ENCODE measurements at places on chromosomes 2 and 18.

DNA sequence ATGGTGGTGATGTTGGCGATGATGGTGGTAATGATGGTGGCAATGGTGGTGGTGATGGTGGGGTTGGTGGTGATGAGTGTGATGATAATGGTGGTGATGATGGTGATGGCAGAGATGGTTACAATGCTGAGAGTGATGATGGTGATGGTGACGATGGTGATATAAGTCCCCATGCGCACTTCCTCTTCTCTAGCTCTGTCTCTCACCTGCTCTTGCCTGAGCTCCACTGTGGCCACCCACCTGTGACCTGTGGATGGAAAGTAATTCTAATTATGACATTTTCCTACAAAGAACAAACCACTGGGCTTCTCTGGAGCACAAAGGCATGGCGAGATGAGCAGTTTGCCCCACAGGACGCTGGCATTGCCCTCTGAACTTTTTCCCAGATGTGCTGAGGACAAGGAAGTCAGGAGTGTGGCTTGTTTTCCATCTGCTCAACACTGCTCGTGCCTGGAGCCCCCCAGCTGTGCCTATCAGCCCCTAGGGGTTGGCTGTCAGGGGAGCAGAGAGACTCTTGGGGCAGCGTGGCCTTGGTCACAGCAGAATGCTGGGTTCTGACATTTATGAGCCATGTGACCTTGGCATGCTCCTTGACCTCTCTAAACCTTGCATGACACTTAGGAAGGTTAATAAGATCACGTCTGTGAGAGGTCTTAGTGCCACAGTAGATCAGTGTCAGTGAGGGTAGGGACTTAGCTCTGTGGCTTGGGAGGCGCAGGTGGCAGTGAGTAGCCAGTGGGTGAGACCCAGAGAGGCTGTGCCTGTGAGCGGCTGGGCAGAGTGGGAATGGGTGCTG, 68.4 kb downstream of the RRM2 start:
- H3K4me1 ChIP-seq: no peaks in the 10 kb centered on the region
- no peaks in the 10 kb centered on the region for H3K27me3 ChIP-seq
- H3K36me3 ChIP-seq: peaks cover 25% of the 10 kb centered on the region
- no peak overlapping the region for H3K4me3 ChIP-seq

GRCh38 chr18:9742524-9743131, 34.5 kb downstream of the RAB31 start:
- no peaks in the 10 kb centered on the region for H3K4me1 ChIP-seq
- no peak for DNase-seq
- no peaks in the 10 kb centered on the region for H3K36me3 ChIP-seq
- H3K4me3 ChIP-seq: no peak overlapping the region

- H3K27ac ChIP-seq: no peak overlapping the region
- H3K27me3 ChIP-seq: peaks cover 3% of the 10 kb centered on the region
- no peak overlapping the region for H3K4me3 ChIP-seq
- no peak for DNase-seq
- H3K36me3 ChIP-seq: no peaks in the 10 kb centered on the region
Measured at GRCh38 chr2:30208453-30208852, 22.9 kb upstream of the LBH start.

- DNase-seq: no peak
- H3K4me3 ChIP-seq: no peak overlapping the region
- no peak overlapping the region for H3K27ac ChIP-seq
- H3K27me3 ChIP-seq: no peaks in the 10 kb centered on the region
- no peaks in the 10 kb centered on the region for H3K36me3 ChIP-seq
- H3K4me1 ChIP-seq: no peaks in the 10 kb centered on the region
Measured at GRCh38 chr2:202317080-202317857, 51.7 kb downstream of the NOP58 start.

- peak overlapping the region; percentile 100 for H3K27ac ChIP-seq
- H3K36me3 ChIP-seq: peaks cover 50% of the 10 kb centered on the region
- no peaks in the 10 kb centered on the region for H3K27me3 ChIP-seq
- H3K4me3 ChIP-seq: peak overlapping the region; percentile 93
- DNase-seq: peak; percentile 69
Measured at GRCh38 chr2:218569038-218569431, 396 bp downstream of the CNOT9 start.

DNA sequence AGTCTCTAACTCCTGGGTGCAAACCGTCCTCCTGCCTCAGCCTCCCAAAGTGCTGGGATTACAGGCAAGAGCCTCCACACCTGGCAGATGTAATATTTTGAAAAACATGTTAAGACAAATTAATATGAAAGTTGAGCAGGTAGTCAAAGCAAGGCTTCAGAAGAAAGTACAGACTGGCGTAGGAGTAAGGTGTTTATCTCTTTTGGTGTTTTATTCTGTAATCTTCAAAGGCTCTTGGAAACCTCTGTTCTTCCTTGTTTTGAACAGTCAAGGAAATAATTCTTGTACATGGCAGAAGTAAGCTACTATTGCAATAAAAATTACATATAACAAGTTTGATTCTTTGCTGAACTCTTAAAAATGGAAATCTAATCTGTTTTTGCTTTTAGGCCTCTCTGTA, 5.3 kb downstream of the RNF138 start:
- no peaks in the 10 kb centered on the region for H3K27me3 ChIP-seq
- H3K36me3 ChIP-seq: peaks cover 52% of the 10 kb centered on the region
- H3K4me1 ChIP-seq: peaks cover 50% of the 10 kb centered on the region
- H3K4me3 ChIP-seq: peak overlapping the region; percentile 84
- H3K27ac ChIP-seq: peak overlapping the region; percentile 46
- no peak for DNase-seq

DNA sequence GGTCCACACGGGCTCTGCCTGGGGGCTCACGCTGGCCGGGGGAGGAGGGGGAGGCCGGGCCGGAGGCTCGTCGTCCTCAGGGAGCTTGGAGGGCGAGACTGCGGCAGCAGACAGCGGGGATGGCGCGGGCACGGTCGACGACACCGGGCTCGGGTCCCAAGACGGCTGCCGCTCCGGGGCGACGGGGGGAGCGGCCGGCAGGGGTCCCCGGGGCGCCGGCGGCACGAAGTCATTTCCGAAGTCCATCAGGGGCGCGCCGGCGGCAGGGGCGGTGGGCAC, 491 bp downstream of the RTN4 start:
- no peaks in the 10 kb centered on the region for H3K27me3 ChIP-seq
- H3K4me3 ChIP-seq: peak overlapping the region; percentile 100
- no peak for DNase-seq
- H3K4me1 ChIP-seq: peaks cover 50% of the 10 kb centered on the region

DNA sequence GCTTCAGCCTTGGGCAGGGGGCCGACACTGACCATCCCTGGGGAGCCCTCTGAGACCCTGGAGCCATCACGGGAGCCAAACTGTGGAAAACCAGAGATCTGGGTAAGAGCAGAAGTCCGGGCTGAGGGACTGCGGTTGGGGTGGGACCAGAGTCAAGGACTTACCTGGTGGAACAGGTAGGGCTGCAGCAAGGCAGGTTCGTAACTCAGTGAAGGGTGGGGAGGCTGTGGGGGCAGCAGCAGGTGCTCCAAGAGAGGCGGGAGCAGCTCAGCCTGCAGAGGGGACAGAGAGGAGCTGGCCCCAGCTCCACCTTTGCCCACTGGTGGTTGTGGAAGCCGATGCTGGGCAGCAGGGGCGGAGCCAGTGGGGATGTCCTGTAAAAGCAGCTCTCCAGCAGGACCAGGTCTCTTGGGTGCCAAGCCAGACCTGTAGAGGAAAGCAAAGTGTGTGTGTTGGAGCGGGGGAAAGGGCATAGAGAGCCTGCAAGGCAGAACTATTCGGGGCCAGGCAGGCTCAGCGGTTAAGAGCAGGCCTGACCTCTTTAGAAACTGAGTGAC, 6.7 kb downstream of the PTPRN start:
- peaks cover 42% of the 10 kb centered on the region for H3K27me3 ChIP-seq
- no peak overlapping the region for H3K27ac ChIP-seq
- H3K4me3 ChIP-seq: no peak overlapping the region
- no peaks in the 10 kb centered on the region for H3K36me3 ChIP-seq

DNA sequence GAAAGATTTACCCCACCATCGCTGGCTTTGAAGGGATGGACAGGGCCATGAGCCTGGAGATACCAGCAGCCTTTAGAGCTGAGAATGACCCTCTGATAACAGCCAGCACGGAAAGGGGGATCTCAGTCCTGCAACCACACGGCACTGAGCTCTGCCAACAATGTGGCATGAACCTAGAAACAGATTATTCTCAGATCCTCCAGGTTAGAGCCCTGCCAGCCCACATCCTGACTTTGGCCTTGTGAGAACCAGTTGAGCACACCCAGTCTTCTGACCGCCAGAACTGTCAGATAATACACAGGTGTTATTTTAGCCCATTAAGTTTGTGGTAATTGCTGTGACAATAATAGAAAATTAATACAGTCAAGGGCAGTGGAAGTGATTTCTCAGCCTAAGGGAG, 9.4 kb upstream of the GNLY start:
- H3K36me3 ChIP-seq: no peaks in the 10 kb centered on the region
- H3K4me1 ChIP-seq: peaks cover 16% of the 10 kb centered on the region

- no peaks in the 10 kb centered on the region for H3K36me3 ChIP-seq
- H3K27ac ChIP-seq: no peak overlapping the region
- H3K4me1 ChIP-seq: peaks cover 4% of the 10 kb centered on the region
- H3K4me3 ChIP-seq: no peak overlapping the region
Measured at GRCh38 chr2:119545754-119546446, 1.7 kb downstream of the CFAP221 start.

- no peak overlapping the region for H3K27ac ChIP-seq
- no peak for DNase-seq
- no peak overlapping the region for H3K4me3 ChIP-seq
- no peaks in the 10 kb centered on the region for H3K36me3 ChIP-seq
- H3K4me1 ChIP-seq: no peaks in the 10 kb centered on the region
Measured at GRCh38 chr2:11562011-11562410, 28.2 kb downstream of the GREB1 start.

DNA sequence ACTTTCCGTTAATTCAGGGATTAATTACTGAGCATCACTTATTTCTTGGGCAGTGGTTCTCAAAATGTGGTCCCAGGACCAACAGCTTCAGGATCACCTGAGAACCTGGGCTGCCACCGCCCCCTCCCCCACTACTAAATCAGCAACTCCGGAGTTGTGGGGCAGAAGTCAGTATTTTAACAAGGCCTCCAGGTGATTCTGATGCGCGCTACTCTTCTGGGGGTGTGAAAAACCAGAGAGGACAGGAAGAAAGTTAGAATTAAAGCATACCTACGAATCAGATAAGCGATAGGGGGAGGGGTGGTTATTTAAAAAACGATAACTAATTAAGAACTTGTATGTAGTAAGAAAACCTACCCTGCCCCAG, 319 bp downstream of the ZSCAN30 start:
- DNase-seq: no peak
- peak overlapping the region; percentile 95 for H3K4me3 ChIP-seq
- peaks cover 66% of the 10 kb centered on the region for H3K36me3 ChIP-seq
- H3K4me1 ChIP-seq: peaks cover 29% of the 10 kb centered on the region

DNA sequence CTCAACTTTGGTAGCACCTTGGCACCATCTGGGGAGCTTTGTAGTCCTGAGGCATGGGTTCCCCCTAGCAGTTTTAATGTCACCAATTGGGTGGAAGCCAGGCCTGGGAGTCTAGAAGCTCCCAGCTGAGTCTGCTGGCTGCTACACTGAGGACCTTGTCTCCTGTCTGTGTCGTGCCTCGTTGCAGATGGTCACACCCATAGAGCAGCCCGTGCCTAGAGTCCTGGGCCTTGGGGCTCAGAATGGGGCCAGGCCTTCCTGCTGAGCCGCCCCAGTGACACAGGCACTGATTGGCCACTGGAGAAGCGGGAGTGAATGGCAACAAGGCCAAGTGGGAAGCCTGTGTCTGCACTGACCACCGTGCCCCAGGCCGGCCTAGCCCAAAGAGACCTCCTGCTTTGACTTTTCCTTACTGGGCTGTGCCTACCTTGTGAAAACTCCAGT, 113.2 kb downstream of the SH3RF3 start:
- H3K4me1 ChIP-seq: peaks cover 14% of the 10 kb centered on the region
- no peak for DNase-seq
- H3K27me3 ChIP-seq: peaks cover 18% of the 10 kb centered on the region
- H3K36me3 ChIP-seq: peaks cover 1% of the 10 kb centered on the region

DNA sequence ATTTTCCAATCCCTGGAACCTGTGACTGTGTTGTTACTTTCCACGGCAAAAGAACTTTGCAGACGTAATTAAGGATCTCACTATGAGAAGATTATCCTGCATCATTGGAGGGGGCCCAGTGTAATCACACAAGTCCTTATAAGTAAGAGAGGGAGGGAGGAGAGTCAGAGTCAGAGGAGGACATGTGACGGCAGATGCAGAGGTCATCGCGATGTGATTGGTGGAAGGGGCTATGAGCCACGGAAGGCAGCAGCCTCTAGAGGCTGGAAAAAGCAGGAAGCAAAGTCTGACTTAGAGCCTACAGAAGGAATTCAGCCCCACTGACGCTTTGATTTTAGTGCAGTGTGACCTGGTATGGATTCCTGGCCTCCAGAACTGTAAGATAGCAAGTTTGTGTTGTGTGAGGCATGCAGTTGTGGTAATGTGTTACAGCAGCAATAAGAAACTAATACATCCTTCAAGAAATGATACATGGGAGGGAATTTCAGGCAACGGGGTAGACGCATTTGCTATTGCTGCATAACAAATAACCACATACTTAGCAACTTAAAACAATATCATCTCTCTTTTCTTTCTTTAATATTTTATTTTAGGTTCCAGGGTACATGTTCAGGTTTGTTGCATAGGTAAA, 112.7 kb upstream of the SERPINE2 start:
- no peak overlapping the region for H3K27ac ChIP-seq
- H3K4me1 ChIP-seq: no peaks in the 10 kb centered on the region
- H3K36me3 ChIP-seq: no peaks in the 10 kb centered on the region
- H3K27me3 ChIP-seq: peaks cover 2% of the 10 kb centered on the region

GRCh38 chr2:123999681-124000080, 25.4 kb upstream of the CNTNAP5 start:
- H3K4me3 ChIP-seq: no peak overlapping the region
- no peaks in the 10 kb centered on the region for H3K36me3 ChIP-seq
- no peaks in the 10 kb centered on the region for H3K4me1 ChIP-seq

DNA sequence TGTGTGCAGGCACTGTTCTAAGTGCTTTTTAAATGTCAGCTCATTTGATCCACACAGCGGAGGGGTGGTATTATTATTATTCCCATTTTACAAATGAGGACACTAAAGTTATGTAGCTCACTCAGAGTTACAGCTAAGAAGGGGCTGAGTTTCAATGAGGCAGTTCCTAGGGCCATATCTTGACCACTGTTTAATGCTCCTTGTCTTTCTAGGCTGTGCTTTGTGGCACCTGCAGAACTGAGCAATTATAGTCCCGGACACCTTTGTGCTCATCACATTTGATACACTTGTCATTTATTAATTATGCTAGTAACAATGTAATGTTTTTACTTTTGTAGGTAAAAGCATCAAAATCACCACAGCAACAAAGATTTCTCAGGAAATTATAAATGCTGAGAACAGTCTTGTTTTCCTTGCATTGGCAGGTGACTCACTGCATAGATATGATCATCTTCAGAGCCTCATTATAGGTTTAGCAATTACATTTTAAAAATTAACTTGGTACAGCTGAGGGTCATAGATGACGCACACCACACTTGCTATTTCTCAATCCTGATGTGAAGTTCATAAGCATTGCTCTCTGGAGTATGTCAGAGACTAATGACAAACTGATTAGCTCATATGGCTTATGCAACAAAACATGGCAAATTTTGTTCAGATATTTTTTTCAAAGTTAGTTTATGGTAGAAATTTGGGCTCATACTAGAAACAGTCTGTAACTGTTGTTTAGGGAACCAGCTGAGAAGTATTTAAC, 366.8 kb downstream of the TGIF1 start:
- DNase-seq: no peak
- H3K4me1 ChIP-seq: no peaks in the 10 kb centered on the region
- H3K36me3 ChIP-seq: no peaks in the 10 kb centered on the region
- peaks cover 2% of the 10 kb centered on the region for H3K27me3 ChIP-seq
- H3K27ac ChIP-seq: no peak overlapping the region

Data from T-helper 2 cell treated with Interferon-gamma antibody and Interleukin-4, amounts not matched to agents 5 μg/mL and 100 μg/mL, for 36 hours (primary cell).